Esophagus squamous epithelium (tissue), 5 donors: ENCODE measurements at places on chromosomes 5 and 9. TPM values are rescaled to one million over a fixed set of nuclear protein-coding genes. Genes with fewer than 3 reads are reported as not detected.

Gene SOHLH1
- not detected for total RNA-seq

DNA sequence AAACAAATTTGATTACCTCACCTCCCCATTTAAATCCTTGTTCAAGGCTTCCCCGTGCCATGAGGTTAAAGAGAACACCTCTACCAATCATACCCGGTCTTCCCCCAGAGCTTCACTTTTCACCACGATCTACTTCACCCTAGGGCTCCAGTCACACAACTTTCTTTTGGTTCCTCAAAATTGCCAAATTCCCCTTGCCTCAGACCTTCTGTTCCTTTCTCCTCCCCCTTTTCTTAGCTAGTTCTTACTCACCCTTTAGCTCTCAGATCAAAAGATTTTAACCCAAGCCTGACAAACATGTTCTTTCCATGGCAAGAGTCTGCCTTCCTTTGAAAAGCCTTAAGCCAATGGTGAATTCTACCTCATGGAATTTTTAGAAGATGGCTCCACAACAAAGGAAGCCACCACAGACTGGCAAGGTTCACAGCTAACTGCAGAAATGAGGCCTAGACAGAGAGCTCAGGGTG lies 56.7 kb downstream of the MAPKAP1 start:
- DNase-seq, result no peak

- DNase-seq, result no peak
Measured at GRCh38 chr5:39093352-39093751, 19.2 kb upstream of the RICTOR start.

Gene SH3TC2
- 3.2 TPM for total RNA-seq

Gene TPPP
- 1.7 TPM for total RNA-seq

GRCh38 chr5:59596586-59597350 lies 296.8 kb downstream of the PDE4D start:
- no peak for DNase-seq

Gene ENTPD2
- 0.57 TPM for total RNA-seq
